ENCODE measurements at places on chromosomes 3 and 15.

GRCh38 chr3:16085884-16086608 lies 88.4 kb upstream of the GALNT15 start:
- DNase-seq, result no peak

DNA sequence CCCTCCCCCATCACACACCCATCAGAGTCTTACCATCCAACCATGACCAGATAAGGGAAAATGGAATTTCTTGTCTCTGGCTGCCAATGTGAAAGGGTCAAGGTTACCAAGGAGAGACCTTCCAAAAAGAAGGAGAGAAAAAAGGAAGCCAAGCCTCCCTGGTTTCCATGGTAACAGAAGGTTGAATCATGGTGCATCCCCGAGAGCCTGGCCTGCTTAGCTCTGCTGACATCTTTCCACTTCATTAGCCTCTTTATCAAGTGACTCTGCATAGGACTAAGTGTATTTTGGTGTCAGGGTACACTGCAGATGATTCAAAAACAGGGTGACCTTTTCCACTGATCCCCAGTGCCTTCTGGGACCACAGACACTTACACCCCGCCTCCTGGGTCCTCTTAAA lies 225.7 kb upstream of the PPP2R3A start:
- DNase-seq, result no peak

DNA sequence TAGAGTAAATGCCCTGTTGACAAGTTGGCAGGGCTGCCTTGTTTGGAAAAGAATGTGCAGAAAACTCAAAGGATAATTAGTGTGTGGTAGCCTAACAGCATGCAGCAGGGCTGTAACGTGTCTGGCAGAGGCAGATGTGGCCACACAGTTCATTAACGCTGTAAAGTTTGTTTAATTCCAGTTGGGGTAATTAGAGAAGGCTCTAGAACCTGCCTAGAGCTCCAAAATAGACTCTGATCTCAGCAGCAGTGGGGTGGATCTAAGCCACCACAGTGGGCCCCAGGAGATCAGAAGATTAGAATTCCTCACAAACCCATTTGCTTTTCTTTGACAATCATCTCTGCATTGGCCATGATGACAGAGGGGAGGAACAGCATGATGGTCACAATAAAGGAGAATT lies 65.1 kb upstream of the LEKR1 start:
- no peak for DNase-seq

GRCh38 chr3:187798126-187798525 lies 52.9 kb upstream of the BCL6 start:
- no peak for DNase-seq

GRCh38 chr3:125460233-125460632 lies 59.8 kb downstream of the SNX4 start:
- DNase-seq, result no peak

DNA sequence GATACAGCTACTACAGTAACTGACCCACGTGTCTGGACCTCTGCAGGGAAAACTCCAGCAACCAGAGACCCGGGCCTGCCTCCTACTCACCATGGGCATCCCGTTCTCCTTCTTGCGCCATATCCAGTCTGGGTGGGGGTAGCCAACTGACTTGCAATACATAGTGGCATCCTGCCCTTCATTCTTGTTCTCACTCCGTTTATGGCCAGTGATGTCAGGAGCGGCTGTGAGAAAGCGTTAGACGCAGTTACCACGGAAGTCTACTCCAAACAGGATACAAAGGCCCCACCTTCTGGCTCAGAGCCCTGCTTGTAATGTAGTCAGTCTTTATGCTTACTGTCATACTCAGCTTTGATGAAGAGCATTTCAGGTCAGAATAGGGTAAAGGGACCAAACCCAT lies 59.6 kb downstream of the NPTN start:
- DNase-seq, result no peak

- no peak for DNase-seq
Observed at GRCh38 chr15:86691091-86691663, 611.5 kb downstream of the AGBL1 start.

DNA sequence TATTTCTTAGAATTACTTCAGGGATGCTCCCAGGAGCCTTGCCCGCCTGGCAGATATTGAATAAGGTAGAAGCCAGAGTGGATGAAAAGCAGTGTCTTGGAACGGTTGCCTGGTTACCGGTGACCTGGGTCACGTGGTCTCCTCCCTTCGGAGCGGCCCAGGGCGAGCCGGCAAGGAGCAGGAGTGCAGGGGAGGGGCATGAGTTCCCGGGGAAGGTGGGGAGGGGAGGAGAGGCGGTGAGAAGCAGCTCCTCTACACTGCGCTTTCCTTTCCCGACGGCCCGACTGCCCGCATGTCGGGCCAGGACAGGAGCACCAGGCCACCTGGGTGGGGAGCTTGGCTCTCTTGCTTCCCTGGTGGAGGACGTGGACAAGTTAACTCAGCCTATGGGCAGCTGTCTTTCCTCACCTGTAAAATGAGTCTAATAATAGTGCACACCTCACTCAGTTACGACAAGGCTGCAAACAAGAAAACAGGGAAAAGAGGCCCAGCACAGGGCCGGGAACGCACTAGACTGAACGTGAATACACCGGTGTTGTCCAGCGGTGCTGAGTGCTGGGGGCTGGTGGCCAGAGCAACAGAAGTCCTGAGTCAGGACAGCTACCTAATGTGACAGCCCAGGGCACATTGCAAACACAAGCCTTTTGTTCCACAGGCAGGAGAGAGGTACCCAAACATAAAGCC lies 198.3 kb downstream of the ADAMTS9 start:
- DNase-seq, result no peak

DNA sequence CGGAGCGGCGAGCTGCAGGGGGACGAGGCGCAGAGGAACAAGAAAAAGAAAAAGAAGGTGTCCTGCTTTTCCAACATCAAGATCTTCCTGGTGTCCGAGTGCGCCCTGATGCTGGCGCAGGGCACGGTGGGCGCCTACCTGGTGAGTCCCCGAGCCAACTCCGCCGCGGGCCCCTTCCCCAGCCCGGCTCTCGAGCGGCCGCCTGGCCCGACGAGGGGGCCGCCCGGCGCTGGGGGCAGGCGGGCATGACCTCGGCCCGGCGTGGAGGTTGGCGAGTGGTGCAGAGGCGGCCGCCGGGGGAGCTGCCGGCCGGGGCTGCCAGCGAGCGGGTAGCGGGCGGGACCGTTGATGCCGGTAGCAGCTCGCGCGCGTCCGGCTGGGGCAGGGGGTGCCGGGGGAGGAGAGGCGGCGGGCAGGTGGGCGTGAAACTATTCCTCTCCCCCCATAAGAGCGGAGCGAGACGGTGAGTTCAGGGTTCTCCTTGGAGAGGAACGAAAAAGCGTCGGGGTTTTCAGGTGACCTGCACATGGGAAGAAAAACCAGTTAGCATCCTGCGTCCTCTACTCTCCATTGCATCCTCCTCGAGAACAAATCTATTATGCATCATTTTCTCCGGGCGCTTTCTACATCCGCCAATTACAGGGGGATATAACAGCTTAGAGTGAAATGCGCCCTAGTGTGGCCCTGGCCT lies 585 bp downstream of the SLCO3A1 start:
- no peak for DNase-seq

DNA sequence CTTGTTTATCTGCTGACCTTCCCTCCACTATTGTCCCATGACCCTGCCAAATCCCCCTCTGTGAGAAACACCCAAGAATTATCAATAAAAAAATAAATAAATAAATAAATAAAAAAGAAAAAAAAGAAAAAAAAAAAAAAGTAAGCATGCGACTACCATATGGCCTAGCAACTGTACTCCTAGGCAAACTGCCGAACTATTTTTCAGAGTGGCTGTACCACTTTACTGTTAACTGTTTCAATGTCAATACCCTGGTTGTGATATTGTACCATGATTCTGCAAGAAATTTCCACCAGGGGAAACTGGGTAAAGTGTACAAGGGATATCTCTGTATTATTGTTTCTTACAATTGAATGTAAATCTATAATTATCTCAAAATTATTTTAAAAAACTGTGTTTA lies 41.3 kb upstream of the MAP4 start:
- no peak for DNase-seq

GRCh38 chr15:62145015-62145735 lies 19.9 kb downstream of the C2CD4B start:
- DNase-seq, result no peak

- peak; percentile 44 for DNase-seq
Observed at GRCh38 chr3:72100080-72100511, 315.1 kb upstream of the PROK2 start.

DNA sequence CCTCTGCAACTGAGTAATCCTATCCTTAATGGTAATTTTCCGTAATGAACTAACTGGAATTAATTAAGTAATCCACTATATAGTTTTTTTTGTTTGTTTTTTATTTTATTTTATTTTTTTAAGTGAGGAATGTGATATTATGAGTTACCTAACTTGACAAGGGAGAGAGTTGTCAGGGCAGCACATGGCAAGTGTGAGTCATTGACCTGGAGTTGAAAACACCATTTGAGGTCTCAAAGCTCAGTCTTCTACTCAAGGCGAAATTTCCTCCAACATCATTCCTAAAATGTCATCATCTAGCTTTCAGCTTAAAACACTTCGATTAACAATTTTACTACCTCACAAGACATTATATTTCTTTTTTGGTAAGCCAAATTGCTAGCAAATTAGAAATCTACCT lies 87.8 kb downstream of the NECTIN3 start:
- no peak for DNase-seq

DNA sequence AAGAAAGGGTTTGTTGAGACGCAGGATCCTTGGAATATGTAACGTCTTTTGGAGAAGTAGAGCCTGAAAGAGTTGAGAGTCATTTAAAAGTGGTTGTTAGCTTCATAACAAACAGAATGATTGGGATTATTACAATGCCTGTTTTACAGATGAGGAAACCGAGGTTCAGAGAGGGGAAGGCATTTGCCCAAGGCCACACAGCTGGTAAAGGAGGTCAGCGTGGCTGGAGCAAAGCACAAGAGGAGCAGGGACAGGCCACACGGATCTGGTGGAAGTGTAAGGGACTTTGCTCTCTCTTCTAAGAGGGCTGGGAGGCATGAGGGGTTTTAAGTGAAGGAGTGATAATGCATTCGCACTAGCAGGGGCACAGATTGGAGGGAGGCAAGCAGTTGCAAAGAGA lies 6.2 kb upstream of the OXTR start:
- no peak for DNase-seq

GRCh38 chr15:38029736-38030135 lies 95.3 kb downstream of the TMCO5A start:
- DNase-seq, result no peak

DNA sequence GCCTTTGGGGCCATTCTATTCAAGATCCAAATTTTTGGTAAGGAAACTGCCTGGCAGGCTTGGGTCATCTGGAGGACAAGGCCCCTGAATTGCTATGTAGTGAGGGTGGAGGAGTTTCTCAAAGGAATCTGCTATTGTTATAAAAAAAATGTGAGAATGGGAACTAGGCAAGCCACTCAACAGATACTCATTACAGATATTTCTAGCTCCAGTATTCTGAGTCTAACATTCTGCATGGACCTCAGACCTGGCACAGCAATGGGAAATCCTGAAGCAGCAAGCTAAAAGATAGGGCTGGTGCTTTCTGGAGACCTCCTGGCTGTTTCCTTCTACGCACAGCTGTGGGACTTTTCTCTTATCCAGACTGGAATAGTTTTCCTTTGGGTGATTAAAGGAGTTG lies 430.7 kb upstream of the RBMS3 start:
- DNase-seq, result no peak

GRCh38 chr3:184542577-184542976 lies 19.0 kb upstream of the EPHB3 start:
- no peak for DNase-seq

DNA sequence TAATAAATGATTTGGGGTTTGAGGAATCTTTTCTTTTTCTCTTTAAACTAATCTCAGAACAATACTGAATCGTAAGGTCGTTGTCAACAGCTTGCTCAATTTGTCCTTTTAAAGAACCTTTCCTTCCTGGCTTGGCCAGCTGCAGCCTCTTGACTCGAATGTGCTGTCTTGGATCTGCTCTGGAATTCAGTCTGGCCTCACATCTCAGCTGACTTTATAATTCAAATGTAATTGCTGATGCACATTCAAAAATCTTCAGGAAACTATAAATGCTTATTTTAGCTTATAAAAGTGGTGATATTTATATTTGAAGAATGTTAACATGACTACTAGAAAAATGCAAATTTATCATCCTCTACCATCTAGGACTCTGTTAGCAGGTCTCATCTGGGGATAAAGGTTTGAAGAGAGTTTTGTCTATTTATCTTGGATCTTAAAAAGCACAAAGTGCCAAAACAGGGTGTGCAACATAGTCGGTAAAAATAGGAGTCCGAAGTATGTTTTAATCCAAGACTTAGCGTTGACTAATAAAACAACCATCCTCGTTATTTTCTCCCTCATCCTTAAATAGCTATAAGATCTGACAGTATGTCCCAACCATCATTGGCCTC lies 1035.2 kb downstream of the MCTP2 start:
- no peak for DNase-seq
